Stimulated activated CD4-positive, alpha-beta T cell treated with anti-CD3 and anti-CD28 coated beads, Interleukin-15, amount 100 ng/mL, for 48 hours (primary cell): ENCODE measurements at places on chromosomes 2 and 18.

- no peak for DNase-seq
These were observed 36.1 kb downstream of the SDC1 start for GRCh38 chr2:20188851-20189250.

GRCh38 chr2:217846321-217846743 is 156.5 kb downstream of the TNS1 start:
- no peak for DNase-seq

GRCh38 chr18:38321262-38321661 is 755.7 kb upstream of the CELF4 start:
- no peak for DNase-seq

- DNase-seq: no peak
These were observed 7.7 kb upstream of the COL6A3 start for GRCh38 chr2:237421542-237422116.

DNA sequence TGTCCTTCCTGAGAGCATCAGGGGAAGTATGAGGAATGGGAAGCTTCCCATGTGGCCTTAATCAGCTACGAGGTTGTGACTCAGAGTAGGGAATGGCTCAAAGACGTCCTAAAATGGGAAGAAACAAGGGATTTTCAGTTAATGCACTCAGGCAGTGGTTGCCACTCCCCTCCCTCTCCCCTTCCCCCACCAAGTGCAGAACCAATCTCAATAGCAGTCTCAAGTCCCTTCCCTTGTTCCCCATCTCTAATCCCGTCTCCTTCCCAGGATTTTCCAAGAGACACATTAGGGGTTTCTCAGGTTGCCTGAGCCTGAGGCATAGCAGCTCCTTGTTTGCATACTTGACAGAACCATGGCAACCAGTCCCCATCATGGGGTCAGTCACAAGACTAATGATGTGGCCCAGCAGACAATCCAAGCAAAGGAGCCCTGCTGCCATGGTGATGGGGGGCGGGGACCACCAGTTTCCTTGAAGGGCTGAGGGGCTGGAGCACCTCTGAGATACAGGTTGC is 18.2 kb upstream of the RESP18 start:
- DNase-seq: no peak

GRCh38 chr18:4453567-4453873 is 1.6 kb downstream of the DLGAP1 start:
- DNase-seq: no peak

- no peak for DNase-seq
These were observed 7.7 kb upstream of the LYPD1 start for GRCh38 chr2:132677661-132678060.

DNA sequence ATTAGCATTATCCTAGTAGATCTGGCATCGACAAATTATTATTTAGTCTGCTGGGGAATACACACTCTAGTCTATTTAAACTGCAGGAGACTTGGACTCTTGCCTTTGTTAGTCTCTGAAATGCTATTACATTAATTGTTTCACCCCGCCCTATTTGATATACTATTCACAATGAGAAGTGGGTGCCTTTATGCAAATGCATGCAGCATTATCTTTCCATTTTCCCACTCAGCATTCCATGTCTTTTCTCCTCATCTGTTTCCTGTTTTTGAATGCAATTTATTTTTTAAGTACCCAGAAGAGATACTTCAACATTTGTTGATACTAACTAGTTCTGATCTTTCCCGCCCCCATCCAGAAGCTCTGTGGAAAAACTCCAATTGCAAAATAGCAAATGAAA is 395.3 kb upstream of the NXPH2 start:
- no peak for DNase-seq

GRCh38 chr2:222854773-222855700 is 5.8 kb upstream of the ACSL3 start:
- no peak for DNase-seq

- no peak for DNase-seq
These were observed 213.8 kb upstream of the HAAO start for GRCh38 chr2:43005975-43006833.

- DNase-seq: no peak
These were observed 137.4 kb upstream of the ETAA1 start for GRCh38 chr2:67259556-67260342.

DNA sequence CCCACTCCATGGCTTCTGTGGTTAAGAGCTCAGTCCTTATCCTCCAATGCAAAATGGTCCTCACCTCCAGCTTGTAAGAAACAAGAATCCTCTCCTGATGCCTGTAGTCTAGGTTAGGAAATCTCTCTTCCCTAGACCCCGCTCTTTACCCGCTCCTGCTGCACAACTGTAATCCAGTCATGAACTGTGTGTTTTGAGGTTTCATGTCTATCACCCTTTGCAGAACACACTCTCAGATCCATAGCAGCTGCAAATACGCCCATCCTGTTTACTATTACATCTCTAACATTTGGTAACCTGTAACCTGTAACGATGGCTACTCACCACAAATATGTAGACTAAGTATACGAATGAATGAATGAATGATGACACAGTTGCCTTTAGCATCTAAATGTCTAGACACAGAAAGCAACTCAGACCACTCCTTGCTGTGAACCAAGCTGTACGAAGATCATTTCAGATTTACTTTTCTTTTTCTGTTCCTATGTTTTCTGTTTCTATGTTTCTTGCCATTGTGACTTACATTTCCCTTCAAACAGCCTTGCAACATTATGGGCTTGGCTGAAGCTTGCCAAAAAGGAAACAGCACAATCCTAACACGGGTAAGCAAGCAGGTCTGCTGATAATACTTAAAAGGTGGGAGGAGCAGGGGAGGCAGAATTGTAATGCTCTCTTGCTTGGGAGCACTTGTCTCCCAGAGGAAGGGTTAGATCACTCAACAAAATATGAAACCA is 53.7 kb downstream of the EPHA4 start:
- no peak for DNase-seq

- DNase-seq: no peak
These were observed 198.1 kb downstream of the ZNF407 start for GRCh38 chr18:74795751-74796150.

DNA sequence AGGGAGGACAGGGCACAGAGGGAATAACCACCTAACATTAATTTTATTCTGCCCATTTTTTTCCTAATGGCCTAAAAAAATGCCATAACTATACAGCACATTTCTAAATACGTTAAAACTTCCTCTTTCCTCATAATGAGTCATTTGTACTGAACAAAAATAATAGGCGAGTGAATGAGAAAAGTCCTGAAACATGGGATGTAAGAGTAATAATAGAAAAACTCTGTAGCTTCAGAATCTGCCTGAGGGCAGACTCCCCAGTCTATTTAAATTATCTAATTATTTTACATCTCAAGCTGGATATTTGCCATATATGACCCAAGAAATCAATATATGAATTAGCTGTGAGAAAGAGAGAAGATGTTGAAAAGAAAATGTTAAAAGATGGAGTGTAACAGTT is 285.1 kb downstream of the TMX3 start:
- DNase-seq: no peak

DNA sequence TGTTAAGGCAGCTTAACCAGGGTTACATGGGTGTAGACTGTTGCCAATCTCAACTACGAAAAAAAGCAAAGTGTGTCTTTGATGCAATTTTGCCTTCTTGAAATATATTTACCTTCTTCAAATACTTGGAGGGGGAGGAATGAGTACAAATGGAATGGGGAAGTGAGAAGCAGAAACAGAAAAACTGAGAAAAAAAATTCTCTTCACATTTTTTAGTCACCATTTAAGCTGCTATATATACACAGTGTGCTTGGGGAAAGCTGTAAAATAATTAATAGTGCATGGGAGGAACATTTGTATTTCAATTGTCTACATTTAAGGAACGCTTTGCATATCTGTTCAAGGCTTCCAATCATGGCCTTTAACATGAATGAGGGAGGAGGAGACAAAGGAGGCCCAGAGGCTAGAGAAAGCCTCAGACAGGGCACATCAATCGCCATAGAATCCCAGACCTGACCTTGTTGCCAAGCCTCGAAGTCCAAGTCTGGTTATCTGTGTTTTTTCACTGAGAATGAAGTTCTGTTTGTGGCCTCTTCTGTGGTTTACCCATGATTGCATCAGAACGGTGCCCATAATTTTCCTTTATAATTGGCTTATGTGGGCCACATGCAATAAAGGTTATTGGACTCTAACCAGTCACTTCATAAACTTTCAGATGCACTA is 158.6 kb downstream of the PIK3C3 start:
- no peak for DNase-seq
